Parietal lobe (tissue), 2 donors: ENCODE measurements at places on chromosomes 13 and 19. TPM values are rescaled to one million over a fixed set of nuclear protein-coding genes. Genes with fewer than 3 reads are reported as not detected.

Gene PTH2
- total RNA-seq: not detected

Gene SHFL
- total RNA-seq: 6.6 TPM

Gene ZNF221
- total RNA-seq: 41.0 TPM

Gene UTP14C
- total RNA-seq: 24.1 TPM

Gene FOXA3
- not detected for total RNA-seq

Gene ZNF585A
- 19.1 TPM for total RNA-seq

Gene TMEM59L
- 48.5 TPM for total RNA-seq
